ENCODE measurements at places on chromosomes 5 and 9.

DNA sequence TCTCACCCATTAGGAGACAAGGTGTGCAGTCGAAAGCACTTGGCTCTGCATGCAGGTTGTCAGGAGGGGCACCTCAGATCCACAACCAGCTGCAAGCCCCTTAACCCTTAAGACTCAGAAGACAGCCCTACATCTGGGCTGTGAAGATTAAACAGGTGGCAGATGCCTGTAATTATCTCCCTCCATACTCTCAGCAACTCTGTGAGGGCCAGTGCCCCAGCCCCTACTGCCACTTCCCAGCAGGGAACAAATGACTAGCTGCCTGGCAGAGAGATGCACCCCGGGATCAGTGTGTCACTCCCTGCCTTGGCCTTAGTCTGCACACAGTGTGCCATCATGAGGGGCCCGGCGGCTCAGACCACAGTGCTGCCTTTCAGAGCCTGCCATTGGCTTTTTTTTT is 42.0 kb downstream of the CRB2 start:
- no peak for DNase-seq

DNA sequence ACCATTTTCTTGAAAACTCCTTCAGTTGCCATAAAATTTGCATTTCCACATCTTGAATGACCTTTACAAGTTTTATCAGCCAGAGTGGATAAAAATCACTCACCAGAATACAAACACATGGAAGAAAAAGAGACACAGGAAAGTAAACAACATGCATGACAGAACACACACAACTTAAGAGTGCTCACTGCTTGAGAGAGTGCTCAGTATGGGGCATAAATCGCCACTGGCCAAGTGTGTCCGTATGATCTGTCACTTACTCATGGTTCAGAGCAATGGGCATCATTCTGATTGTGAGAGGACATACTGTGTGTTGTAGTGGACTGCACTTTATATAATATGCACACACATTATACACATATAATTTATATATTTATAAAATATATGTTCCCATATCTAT is 155.6 kb upstream of the NTRK2 start:
- DNase-seq: no peak

- no peak for DNase-seq
Observed at GRCh38 chr9:107108342-107109130, 174.5 kb upstream of the RAD23B start.

GRCh38 chr9:2228132-2228531 is 213.0 kb downstream of the SMARCA2 start:
- DNase-seq: no peak

DNA sequence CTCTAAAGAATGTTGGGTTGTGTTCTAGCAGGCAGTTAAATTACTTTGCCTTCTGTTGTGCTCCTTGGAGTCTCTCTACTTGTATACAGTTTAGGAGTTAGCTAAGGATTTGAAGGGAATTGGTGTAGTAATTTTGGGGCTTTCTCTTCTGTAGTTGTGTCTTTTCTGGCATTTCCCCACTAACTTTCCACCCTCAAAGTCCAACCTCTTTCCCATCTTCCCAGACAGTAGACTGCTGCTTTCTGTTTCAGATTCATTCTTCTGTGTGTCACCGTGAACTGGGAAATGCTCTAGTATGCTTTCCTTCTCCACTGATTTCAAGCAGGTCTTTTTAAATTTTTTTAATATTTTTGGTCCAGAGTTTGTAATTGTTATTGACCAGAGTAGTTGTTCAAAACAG is 4.5 kb upstream of the ANGPTL2 start:
- no peak for DNase-seq

GRCh38 chr9:127844821-127845359 is 9.6 kb downstream of the ENG start:
- no peak for DNase-seq

Data from stimulated activated CD8-positive, alpha-beta memory T cell treated with anti-CD3 and anti-CD28 coated beads, Interleukin-7, amount 100 ng/mL, for 1 hour (primary cell).